ENCODE measurements at places on chromosomes 7 and 10. TPM values are rescaled to one million over a fixed set of nuclear protein-coding genes. Genes with fewer than 3 reads are reported as not detected.

DMTF1 gene
- 88.5 TPM for total RNA-seq

ADRA2A gene
- not detected for total RNA-seq

NUDT13 gene
- 2.0 TPM for total RNA-seq

PRRT4 gene
- total RNA-seq = not detected

LRGUK gene
- total RNA-seq = under 0.01 TPM

NODAL gene
- total RNA-seq = not detected

SPDYE16 gene
- total RNA-seq = not detected

ZPBP gene
- total RNA-seq = not detected

GPC2 gene
- total RNA-seq = 1.9 TPM

ATOH7 gene
- total RNA-seq = not detected

LAMB4 gene
- 0.29 TPM for total RNA-seq

EIF5AL1 gene
- 0.72 TPM for total RNA-seq

PSPH gene
- total RNA-seq = 75.3 TPM

PNLIPRP2 gene
- total RNA-seq = not detected

CHAT gene
- not detected for total RNA-seq

TMEM273 gene
- total RNA-seq = not detected

AKR1C8 gene
- total RNA-seq = not detected

AMZ1 gene
- total RNA-seq = 0.88 TPM

STX1A gene
- 11.8 TPM for total RNA-seq

PRSS1 gene
- total RNA-seq = not detected

SMO gene
- 4.2 TPM for total RNA-seq

INSIG1 gene
- 203 TPM for total RNA-seq

SFMBT2 gene
- total RNA-seq = 1.0 TPM

MLXIPL gene
- total RNA-seq = not detected
